ENCODE measurements at places on chromosomes 1 and 21.

GRCh38 chr1:64110924-64111777 lies 92.3 kb upstream of the UBE2U start:
- no peak for DNase-seq

GRCh38 chr21:24420689-24421088 lies 1186.6 kb downstream of the MRPL39 start:
- no peak for DNase-seq

DNA sequence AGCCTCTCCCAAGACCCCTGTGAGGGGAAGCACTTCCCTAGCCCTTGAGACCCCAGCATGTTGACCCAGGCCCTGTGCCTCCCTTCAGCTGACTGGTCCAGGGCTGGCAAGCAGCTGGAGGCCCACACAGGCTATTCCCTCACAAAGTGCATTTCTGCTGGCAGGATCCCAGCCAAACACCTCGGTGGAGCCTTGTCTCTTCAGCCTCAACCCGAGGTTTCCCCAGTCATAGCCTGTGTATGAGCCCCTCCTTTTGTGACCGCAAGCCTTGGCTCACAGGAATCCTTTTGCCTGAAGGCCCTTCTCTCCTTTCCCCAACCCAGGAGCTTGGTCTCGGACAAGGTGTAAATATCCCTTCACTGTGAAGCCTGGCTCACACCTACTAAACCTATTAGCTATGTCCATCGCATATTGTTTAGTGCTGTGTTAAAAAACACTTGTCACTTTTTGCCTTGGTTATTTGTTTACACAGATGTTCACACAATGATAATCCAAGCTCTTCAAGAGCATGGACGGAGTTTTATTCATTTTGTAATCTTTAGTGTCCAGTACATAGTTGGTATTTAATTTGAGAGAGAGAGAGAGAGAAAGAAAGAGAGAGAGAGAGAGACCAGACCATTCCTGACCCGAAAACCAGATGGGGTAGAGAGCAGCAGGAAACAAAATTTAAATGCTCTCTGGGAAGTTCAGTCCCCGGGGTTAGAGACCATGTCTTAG lies 8.5 kb upstream of the CD247 start:
- no peak for DNase-seq

DNA sequence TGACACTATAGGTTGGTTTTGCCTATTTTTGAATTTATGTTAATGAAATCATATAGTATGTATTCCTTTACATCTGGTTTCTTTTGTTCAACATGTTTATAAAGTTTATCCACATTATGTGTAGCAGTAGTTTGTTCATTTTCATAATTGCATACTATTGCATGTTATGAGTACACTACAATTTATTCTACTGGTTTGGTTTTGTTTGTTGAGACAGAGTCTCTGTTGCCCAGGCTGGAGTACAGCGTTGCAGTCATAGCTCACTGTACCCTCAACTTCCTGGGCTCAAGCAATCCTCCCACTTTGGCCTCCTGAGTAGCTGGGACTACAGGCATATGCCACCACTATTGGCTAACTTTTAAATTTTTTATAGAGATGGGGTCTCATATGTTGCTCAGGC lies 21.0 kb downstream of the RAD54L start:
- no peak for DNase-seq

- DNase-seq = no peak
These were observed 4.8 kb upstream of the SARS1 start for GRCh38 chr1:109208836-109209463.

DNA sequence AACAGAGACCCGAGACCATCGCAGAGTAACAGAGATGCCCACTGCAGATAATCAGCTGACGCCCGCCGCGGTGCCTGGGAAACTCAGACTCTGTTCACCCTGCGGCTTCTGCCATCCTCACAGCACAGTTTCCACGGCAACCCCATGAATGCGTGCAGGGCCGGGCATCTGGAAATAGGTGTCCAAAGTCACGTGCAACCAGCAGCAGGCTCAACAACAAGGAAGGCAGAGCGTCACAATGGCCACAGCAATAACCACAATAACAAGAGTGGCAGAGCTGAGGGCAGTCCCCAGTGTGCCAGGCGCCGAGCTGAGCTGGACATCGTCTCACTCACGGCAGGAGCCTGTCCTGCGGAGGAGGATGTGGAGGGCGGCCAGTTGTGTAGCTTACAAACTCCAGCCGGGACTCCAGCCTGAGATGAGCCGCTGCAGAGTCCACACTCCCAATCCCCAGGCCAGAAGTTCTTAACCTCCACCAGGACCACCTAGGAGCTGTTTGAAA lies 102.0 kb downstream of the CRYAA start:
- DNase-seq = no peak

DNA sequence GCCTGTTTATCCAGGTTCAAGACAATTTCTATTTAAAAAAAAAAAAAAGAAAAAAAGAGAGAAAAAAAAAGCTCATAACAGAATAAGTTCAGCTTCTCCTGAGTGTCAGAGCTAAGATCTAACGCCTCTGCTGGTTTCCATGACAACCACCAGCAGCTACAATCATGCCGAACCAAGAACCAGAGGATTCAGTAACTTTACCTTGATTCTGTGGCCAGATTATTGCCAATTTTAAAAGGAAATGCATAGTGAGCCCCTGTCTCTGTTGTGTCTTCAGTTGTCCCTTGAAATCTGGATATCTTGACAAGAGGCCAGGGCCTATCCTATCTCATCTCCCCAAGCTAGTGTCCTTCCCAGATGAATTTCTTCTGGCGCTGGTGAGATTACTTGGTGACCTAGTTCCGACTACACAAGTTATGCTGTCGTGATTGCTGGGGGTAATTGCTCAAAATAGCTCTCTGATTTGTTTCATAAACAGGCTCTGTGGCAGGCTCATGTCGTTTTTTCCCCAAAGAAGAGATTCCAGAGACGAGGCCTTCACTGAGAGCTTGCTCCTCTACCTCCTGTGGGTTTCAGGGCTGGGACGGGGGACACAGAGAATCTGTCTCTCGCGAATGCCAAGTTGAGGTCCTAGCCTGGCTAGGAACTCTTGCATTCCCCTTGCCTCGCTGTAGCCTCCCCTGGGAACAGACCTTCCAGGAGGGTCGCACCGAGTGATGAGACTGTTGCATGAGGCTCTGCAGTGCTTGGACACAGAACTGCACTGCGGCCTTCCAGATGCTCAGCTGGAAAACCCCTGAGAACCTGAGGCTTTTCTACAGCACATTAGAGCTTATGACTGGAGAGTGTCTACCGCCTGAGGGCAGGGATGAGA lies 32.4 kb upstream of the SCCPDH start:
- DNase-seq = no peak

- DNase-seq = no peak
These were observed 20.0 kb downstream of the TMEM81 start for GRCh38 chr1:205064301-205064700.

DNA sequence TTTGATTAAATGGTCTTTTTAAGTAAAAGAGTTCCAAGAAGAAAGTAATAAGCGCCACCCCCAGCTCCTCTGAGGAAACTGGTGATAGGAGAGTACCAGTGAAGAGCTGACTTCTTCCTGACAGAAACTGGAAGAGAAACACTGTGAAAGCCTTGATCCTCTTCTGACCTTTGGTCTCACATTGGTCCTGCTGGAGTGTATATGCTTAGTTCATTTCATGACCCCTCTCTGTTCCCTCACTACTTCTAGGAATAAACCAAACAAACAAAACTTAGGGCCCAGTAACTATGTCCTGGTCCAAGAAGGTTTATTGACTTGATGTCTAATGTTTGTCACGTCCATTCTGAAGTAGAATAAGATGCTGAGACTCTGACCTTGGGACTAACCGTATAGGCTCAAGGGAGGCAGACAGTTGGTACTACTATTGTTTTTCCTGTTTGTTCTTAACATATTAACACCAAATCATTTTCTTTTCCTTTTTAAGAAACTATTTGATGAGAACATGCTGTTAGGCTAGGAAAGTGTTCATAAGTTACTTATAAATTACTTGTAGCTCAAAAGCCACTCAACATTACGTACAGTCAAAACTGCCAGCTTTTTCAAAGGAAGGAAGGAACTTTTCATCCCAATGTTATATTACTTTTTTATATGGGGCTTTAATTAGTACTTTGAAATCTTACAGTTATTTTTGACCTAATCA lies 57.9 kb downstream of the MIER1 start:
- no peak for DNase-seq

GRCh38 chr1:194755241-194755994 lies 1569.0 kb upstream of the B3GALT2 start:
- DNase-seq = no peak

DNA sequence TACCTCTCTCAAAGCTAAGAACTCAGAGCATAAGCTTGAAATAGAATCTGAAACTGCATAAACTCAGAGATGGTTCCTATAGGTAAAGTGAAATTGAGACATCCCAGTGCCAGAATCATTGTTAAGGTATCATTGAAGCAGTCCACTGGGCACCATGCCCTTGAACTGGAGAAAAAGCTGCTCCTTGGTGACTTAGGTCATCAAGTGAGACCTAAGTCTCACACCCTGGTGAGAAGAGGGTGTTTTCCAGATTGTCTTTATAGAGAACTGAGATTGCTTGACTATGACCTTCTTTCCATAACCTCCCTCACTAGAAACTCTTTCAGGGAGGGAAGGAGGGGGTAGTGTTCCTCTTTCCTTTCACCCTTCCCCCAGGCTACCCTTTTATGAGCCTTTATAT lies 9.4 kb upstream of the ATP6V1G3 start:
- no peak for DNase-seq

DNA sequence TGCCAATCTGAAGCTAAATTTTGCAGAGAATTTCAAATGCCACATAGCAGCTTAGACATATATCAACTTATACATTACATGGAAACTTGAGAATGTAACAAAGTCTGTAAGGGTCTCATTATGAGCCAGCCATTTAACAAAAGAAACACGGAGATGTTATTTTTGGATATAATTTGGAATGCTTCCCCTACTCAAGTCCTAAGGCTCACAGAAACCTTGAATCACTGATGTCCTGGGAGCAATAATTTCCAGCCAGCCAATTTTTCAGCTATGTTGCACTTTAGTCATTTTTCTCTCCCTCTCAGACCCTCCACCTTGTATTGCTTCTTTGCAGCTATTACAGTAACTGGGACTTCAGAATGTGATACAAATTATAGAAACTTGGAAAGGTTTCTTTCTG lies 56.9 kb downstream of the EIF2B3 start:
- DNase-seq = no peak

All from stimulated activated CD8-positive, alpha-beta memory T cell treated with anti-CD3 and anti-CD28 coated beads, Interleukin-2, amount 100 ng/mL, for 1 hour (primary cell).